ENCODE measurements at places on chromosomes 12 and 14.

- peak; percentile 32 for ATAC-seq
Measured at GRCh38 chr12:64688219-64688618, 71.0 kb downstream of the GNS start.

GRCh38 chr14:51691176-51691575, 39.5 kb downstream of the FRMD6 start:
- ATAC-seq = no peak

- ATAC-seq = no peak
Measured at GRCh38 chr12:132717011-132717410, 6.4 kb downstream of the PGAM5 start.

DNA sequence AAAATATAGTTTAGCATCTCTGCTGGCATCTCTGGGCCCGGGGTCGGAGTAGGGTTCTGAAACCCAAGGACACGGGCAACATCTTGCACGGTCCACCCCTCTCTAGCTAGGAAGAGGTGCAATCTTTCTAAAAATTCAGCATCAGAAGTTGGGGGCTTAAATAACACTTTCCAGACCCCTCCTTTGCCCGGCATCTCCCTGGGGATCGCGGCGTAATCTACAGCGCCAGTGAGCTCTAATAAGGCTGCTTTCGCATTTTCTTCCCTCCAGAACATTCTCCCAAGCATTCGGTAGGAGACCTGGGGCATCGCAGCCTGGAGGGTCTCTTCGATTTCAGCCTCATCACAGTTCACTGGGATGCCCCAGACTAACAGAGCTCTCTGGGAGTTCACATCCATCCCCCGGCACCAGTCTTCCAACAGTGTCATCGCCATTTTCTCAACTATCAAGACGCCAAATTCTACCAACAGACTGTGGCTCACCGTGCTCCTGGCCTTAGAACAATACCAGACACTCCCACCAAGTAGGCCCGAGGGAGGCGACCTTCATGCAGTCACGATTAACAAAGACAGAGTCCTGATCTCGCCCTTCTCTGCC, 880 bp downstream of the PNMA1 start:
- peak; percentile 4 for ATAC-seq

- no peak for ATAC-seq
Measured at GRCh38 chr12:76101739-76102385, 17.4 kb upstream of the NAP1L1 start.

DNA sequence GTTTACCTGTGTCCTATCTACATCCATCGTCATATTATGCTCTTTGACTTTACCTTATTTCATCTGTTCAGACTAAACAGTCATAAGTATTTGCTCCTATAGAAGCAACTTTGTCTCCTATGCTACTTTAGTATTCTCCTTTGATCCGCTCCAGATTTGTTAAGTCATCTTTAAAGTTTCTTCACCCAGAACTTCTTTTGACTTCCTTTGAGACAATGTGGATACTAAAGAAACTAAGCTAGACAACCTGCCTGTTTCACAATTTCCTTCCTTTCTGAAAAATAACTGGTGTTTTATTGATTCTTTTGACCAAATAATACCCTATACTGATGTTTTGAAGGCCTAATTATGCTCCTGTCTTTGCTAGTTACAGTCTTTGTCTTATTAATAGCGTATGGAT, 30.0 kb upstream of the LRRK2 start:
- ATAC-seq = no peak

- peak; percentile 73 for ATAC-seq
Measured at GRCh38 chr12:26231921-26232320, 36.5 kb downstream of the SSPN start.

GRCh38 chr12:53997204-53998109, 2.5 kb upstream of the HOXC9 start:
- no peak for ATAC-seq

GRCh38 chr14:51121096-51121495, 26.2 kb upstream of the TRIM9 start:
- no peak for ATAC-seq

- no peak for ATAC-seq
Measured at GRCh38 chr12:43337571-43338444, 214.2 kb downstream of the ADAMTS20 start.

GRCh38 chr14:95496690-95497259, 19.7 kb downstream of the SYNE3 start:
- ATAC-seq = peak; percentile 60

DNA sequence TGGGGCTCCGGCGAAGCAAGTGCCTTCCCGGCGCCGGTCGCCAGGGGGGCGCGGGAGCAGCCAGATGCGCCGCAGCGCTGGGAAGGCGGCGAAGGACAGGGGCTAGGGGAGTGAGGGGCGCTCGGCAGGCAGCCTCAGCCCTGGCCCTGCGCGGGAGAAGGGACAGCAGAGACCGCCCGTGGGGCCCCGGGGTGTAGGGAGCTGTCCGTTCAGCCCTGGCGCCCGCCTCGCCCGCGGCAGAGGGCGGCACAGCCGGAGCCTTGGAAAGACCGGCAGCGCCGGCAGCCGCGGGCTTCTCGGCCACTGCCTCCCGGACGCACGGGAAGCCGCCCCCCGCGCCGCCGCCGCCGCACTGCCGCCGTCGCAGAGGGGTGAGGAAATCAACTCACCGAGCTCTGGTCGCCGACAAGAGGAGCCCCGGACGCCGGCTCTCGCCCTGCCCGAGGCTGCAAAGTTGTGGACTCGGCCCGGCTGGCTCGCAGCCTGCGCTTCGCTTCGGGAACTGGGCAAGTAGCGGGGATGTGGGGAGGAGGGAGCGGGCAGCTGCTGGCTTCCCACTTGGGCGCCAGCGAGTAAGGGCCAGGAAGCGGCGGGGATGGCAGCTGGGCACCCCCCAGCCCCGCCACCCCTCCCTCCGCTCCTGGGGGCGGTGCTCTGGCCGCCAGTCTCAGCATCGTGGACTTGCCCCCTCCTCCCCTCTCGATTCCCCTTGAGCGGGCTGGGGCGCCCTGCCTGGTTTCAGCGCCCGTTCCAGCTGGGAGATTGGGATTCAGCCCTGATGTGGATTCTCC, at the start of gene ZDHHC22:
TSS of gene ZDHHC22 (minus strand) at position 578 of the 791 bp plus-strand sequence. CDS start 2,053 bp downstream, outside the sequence.
- ATAC-seq = no peak

- no peak for ATAC-seq
Measured at GRCh38 chr14:53875324-53875897, 81.2 kb downstream of the BMP4 start.

DNA sequence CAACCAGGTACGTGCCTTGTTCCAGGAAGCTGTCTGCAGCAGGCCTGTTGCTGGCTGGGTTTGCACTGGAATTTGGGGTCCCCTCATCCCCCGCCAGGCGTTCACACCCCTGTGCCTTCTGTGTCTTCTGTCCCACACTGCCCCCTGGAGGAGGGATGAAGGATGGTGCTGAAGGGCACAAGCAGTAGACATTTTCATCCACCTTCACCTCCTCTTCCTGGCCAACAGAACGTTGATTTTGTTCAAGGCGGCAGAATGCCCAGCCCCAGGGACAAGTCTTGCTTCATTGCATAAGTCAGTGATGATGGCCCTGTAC, 122.1 kb downstream of the CALM1 start:
- no peak for ATAC-seq

- ATAC-seq = no peak
Measured at GRCh38 chr14:64637735-64638473, 66.3 kb upstream of the PLEKHG3 start.

DNA sequence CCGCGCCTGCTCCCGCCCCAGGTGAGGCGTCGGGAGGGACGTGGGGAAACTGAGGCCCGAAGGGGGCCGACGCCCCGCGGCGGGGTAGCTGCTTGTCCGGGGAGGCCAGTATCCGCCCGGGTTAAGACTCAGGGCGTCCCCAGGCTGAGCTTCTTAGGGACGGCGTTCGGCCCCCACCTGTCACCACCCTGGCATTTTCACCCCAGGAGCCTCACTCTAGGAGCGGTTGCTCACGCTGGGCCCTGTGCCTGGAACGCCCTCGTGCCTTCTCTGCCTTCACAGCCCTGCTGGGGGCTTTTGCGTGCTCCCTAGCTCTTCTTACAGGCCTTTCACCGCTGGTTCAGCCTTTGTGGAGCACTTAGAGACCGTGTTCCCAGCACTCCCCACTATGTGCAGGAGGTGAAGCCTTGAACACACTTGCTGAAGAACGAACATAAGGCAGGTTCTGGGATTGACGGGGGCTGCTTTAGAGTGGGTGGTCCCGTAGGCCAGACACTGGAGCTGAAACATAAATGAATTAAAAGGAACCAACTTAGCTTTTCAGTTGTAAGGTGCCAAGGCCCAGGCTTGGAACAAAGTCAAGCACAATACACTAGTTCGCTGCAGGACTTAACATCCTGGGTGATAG, 601 bp downstream of the ZNF839 start:
- ATAC-seq = peak; percentile 26

DNA sequence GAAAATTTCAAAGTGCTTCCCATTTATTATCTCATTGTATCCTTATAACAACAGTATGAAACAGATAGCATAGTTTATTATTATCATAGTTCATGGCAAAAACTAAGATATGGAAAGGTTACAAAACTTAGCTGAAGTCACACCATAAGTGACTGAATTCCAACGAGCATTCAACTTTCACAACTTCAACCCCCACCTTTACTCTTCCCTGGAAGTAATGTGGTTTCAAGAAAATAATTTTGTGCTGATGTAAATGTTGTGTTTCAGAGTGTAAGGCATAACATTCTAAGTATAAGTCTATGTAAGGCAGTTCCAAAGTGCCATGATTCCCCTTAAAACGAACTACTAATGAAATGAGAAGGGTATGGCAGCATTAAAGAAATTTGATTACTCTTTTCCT, 454.5 kb downstream of the BCAT1 start:
- ATAC-seq = no peak

DNA sequence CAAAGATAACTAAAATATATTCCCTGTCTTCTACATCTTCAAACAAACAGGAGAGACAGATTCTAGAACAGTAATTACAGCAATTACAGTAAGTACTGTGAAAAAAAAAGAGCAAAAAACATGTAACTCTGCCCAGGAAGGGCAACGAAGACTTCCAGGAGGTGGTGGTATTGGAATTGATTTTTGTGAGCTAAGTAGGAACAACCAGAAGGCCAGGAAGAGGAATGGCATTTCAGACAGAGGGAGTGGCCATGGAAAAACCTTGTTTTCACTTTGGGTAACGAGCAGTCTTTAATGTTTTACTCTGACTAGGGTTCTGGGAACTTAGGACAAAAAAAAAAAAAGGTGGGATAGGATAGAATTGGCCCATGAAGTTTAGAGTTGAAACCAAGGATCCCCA, 196.3 kb upstream of the PLEKHG7 start:
- ATAC-seq = no peak

DNA sequence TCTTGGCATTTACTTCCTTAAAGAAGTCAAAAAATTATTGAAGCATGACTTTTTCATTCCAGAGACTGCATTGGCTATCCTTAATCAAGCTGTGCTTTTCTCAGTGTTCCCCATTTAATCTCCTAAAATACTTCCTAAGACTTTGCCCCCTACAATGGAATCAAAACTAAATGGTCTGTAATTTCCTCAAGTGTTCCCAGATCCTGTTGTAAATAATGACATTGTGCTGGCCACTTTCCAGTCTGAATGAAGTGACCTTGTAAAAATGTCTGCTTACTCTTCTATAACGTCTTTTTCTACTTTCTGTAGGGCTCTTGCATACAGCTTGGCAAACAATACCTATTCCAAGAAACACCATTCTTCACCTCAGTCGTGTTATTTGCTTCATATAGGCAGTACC, 45.3 kb upstream of the MBIP start:
- ATAC-seq = no peak

GRCh38 chr12:43131301-43131700, 420.7 kb downstream of the ADAMTS20 start:
- ATAC-seq = no peak

DNA sequence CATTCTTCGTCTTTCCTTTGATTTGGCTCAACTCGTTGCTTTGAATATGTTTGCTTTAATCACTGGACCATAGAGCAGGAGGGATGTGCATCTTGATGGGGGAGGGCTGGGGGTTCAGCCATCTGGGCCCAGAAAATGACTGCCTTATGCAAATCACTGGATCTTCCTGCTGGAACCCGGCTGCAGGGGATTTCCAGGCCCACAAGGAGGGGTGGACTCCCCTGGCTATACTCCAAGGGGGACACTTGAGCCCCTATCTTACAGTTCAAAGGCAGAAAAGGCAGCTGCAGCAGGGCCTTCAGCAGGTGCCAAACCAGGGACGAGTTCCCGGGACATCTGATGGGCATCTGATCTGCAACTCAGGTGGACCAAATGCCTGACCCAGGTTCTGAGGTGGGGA, 122.5 kb downstream of the DICER1 start:
- ATAC-seq = no peak

GRCh38 chr12:61514016-61514415, 746.2 kb upstream of the USP15 start:
- no peak for ATAC-seq

DNA sequence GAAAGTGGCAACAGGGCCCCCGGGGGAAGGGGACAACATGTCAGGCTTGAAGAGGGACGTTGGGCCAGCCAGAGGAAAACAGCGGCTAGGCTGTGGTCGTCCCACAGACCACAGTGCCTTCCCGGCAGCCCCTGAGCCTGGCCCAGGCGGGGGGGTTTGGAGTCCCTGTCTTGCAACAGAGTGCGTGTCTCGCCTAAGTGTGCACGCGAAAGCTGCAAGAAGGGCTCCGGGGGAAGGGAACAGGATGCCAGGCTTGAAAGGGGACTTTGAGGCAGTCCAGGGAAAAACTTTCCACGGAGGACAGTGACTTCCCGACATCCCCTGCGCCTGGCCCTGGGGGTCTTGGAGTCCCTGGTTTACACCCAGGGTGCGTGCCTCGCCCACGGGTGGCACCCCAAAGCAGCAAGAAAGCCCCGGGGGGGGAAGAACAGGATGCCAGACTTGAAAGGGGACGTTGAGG, 157.5 kb upstream of the ALG10B start:
- ATAC-seq = no peak

DNA sequence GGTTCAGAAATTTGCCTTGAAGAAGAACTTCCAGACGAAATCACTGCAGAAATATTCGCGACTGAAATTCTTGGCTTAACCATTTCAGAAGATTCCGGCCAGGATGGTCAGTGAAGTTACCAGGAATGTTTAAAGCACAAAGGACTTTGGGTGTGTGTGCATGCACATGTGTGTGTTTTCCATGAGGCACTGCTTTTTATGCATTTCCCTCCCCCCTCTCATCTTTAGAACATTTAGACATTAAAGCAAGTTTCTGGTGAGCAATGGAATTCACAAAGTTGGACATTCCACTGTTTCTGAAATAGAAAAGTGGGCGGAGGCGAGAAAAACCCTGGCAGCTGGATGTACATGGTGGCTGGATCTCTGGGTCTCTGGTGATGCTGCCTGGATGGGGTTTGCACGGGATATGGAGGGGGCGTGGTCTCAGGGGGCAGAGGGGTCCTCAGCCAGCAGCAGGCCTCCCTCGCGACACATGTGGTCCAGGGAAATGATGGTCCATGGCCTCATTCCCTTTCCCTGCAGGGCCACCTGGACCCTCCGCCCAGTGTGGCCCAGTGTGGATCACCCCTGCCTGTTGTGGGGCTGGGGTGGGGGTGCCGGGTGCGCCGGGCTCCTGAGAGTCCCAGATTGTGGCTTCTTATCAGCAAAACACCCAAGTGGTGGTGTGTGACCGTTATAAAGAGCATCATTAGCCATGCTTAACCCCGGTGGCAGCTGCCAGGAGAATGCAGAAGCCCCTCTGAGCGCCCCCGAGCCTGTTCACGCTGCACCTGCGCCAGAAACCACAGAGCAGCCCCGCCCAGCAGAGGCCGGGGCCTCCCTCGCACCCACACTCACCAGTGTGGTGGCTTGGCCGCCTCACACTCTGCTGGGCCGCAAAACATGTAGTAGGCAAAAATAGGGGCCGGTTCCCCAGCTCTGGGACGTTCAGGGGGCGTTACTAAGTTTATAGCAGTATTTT, 17.8 kb upstream of the BCL7A start:
- no peak for ATAC-seq

- no peak for ATAC-seq
Measured at GRCh38 chr12:117124421-117125271, 25.4 kb upstream of the TESC start.

Data from gastroesophageal sphincter (tissue), 4 donors.